ENCODE measurements at places on chromosomes 3 and 15.

GRCh38 chr3:46903341-46904302, 26.1 kb downstream of the PTH1R start:
- DNase-seq: no peak

DNA sequence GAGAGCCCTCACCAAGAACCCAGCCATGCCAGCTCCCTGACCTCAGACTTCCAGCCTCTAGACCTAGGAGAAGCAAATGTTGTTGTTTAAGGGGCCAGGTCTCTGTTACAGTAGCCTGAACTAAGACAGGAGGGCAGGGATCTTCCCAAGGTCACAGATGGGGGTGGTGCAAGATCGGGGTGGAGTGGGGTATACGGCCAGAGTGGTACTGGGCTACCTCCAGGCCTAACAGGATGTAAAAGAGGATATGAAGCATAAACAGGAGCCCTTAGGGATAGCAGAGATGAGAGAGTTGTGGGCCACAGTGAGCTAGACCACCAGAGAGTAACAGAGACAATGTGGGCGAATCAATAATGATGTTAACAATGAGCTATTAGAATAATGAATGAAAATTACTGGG, 82.9 kb downstream of the TOP2B start:
- DNase-seq: no peak

- DNase-seq: no peak
Observed at GRCh38 chr3:27034255-27034654, 334.9 kb downstream of the NEK10 start.

DNA sequence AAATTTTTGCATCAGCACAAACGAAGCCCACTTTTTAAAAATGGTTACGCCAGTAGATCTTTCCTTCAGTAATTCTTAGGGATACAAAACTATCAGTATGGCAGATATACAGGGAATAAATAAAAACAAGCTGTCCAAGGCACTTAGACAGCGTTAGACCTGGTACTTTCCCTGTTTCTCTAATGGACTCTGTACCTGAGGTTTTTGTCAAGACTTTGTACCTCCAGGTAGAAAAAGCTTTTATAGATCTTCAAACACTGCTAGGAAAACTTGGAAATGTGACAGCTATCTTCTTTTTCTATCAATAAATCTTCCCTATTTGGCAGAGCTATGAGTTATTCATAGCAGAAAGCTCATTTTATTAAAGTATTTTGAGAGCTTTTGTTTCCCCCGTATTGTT, 477.8 kb downstream of the MAGI1 start:
- DNase-seq: no peak

GRCh38 chr3:27345959-27346865, 23.0 kb downstream of the NEK10 start:
- no peak for DNase-seq

DNA sequence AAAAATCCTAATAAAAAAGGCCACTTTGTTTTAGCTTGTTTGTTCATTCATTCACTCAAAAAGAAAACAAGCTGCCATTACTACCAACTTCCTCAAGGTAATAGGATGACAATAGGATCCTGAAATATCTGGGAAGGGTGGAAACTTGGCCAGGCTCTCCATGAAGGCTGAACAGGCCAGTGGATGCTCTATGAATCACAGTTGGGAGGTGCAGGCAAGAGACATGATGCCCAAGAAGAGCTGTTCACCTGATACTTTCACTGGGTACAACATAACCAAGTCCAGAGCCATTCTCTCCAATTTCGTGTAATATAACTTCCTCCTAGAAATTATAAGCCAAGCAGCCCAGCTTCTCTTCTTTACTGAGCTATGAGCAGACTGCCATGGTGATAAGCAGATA, 37.3 kb downstream of the NMNAT3 start:
- DNase-seq: no peak

- DNase-seq: no peak
Observed at GRCh38 chr3:36649125-36649524, 115.2 kb downstream of the DCLK3 start.

GRCh38 chr3:71401695-71402231, 181.8 kb downstream of the FOXP1 start:
- DNase-seq: no peak

GRCh38 chr3:14587740-14588360, 47.7 kb upstream of the GRIP2 start:
- no peak for DNase-seq

DNA sequence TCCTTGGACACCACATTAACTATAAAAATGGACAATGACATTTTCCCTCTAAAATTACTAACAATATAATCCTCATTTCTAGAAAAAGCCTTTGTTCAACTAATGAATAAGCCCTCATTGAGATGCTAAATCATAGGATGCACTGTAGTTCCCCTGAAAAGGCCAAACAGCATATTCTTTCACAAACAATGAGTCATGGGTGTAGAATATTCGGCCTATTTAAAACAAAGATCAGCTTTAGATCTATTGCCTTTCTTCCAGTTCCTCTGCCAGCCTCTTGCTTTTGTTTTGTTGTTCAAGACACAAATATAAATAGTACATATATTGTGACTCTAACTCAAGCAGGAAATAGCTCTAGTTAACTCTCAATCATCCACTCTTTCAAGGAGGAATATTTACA, 82.5 kb downstream of the ADAM10 start:
- no peak for DNase-seq

DNA sequence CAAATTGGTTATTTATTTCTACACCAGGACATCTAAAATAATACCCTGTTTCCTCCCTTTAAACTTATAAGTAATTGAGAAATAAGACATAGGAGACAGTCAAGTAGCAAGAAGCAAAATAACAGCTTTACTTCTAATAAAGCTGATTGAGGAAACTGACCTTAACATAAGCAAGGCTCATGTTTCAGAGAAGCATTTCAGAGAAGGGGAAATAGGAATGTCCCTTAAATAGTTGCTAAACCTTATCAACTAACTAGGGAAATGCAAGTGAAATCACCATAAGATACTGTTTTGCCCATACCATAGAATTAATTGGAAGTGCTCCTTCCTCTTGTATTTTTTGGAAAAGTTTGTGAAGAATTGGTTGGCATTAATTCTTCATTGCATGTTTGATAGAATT, 84.9 kb downstream of the B3GALNT1 start:
- no peak for DNase-seq

DNA sequence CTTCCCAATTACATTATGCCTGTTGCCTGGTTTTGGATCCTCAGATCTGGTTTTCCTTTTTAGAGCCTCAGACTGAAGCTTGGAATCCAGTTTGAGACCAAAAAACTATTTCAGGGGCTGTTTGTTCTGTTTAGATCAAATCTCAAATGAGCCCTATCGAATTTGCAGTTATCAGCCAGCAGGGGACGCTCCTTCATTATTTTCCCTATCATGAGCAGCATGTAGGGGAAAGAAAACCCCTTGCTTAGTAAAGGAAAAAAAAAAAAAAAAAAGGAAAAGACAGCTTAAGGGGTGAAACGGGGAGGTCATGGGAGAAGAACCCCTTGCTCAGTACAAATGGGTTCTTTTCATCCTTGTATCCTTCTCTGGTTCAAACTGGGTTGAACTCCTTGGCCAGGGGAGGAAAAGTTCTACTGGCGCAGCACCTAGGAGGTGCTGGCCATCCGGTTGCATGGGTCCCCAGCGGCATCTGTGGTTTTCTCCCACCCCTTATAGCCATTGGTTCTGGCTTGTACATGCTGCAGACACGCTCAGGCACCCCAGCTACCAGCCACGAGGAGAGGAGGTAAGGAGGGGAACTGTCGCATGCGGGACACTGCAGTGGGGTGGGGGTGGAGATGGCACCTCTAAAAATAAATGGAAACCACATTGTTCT, 1375.1 kb upstream of the ALCAM start:
- no peak for DNase-seq

DNA sequence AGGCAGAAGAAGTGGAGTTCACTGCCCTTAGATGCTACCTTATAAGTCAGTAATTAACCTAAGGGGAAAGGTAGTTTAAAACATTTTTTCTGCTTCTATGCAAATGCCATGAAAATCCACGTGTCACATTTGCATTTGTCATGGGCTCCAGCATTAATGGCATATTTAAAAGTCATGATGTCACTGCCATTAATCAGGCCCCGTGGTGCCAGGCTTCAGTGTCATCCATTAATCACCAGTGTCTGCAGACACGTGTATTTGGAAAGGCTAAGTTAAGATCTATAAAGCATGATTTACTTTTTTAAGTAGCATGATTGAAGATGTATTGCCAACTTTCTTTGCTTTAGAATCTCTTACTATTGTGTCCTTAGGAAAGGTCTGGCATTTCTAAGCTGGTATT, 857.8 kb downstream of the TUSC7 start:
- DNase-seq: no peak

DNA sequence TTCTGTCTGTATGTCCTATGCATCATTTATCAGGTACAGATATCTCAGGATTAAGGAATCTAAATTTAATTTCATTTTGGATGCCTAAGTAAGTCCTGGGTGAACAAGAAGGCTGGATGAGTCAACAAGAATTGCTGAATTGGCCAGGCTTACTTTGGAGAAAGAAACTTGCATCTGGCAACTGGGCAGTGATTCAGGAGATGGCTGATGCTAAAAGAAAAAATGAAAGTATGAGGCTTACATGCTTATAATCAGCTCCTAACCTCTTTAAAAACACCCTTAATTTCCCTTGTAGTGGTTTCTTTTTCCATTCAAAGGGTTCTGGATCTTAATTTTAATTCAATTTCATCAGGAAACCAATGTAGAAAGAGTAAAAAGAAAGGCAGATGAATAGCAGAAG, 228.8 kb upstream of the PEX5L start:
- DNase-seq: no peak

DNA sequence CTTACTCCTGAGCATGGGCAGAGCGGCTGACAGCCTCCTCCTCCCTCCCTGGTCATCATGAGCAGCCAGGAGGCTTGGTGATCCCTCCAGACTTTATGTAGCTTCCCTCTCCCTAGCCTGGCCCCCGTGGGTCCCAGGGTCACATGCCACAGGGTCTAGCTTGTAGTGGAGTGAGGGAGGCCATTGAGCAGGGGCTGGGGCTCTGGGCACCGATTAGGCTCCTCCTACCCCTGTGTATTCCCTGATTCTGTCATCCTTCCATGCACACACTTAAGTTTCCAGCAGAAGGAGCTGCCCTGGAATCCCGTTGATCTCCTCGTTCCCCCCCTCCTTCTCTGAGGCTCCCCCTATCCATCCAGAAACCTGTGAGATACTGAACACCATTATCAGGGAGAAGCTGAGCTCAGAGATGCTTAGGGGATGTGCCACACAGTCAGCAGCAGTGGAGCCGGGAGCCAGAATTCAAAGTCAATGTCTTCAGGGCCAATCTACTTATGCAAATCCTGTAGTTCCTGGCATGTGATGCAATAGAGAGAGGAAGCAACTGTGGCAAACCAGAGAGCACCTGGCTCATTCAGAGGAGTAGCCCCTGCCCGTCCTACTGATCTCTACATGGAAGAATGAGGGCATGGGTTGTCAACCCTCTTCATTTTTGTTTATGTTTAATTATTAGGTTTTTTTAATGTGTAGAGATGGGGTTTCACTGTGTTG, 17.2 kb downstream of the CCDC33 start:
- DNase-seq: no peak

DNA sequence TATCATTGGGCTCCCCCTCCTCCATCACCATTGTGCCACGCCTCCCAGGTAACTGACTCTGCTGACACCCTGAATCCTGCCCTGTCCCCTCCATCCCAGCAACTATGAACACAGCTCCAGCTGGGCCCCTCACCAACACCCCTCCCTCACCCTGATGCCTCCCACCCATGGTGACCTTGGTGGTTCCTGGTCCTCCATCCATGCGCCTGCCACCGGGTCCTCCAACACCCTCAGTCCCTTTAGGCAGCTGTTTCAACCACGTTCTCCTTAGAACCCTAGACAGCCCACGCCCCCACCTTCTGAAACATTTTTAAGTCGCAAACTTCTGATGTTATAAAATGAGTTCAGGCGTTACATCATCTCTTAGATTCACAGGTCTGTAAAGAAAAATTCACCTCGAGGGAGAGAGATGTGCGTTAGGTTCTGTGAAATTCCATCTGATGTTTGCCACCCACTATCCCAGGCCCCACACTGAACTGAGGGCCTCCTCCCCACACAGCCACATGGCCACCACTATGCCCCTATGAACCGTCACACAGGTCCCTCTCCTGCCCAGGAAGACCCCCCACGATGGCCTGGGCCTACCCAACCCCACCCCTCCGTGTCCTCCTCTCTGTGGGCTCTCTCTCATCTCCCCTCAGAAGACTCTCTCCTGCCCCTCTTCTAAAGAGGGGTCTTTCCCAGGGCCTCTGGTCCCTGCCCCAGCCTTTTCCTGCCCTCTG, 29.8 kb downstream of the PCSK6 start:
- no peak for DNase-seq

- DNase-seq: no peak
Observed at GRCh38 chr3:89314454-89315098, 207.2 kb downstream of the EPHA3 start.

DNA sequence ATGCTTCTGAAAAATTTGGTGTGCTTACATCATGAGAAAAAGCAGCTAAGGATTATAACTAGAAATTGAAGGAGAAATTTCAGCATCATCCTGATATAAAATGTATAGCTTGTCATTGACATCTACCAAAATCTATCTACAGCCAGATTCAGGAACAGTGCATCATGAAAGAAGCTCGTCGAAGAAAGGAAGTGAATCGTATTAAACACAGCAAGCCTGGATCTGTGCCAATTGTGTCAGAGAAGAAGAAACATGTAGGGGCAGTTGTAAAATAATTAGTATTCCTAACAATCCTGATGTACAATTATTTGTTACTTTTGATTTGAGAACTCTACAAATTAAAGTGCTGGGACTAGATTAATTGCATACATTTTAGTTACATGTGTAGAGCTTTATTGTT, 37.2 kb downstream of the AP4E1 start:
- DNase-seq: no peak
